Activated T-helper 1 cell treated with anti-CD3 and anti-CD28 coated beads, Interleukin-2, amount 50 U/mL, for 16 hours (primary cell): ENCODE measurements at places on chromosomes 2 and 18.

DNA sequence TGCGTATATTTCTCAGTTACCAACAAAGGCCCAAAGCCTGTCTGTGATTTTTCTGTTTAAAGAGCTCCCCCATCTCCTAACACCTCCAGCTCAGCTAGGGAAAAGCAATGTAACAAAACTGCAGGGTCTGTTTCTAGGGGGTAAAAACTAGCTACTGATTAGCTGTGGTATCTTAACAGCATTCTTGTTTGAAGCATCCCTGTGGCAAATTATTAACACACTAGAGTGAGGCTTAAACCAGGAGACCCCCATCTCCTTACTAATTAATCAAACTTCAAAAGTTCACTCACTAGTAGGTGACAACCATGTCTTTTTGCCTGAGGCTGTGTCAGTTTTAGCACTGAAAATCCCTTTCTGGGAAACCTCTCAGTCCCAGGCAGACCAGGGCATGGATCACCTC is 186.2 kb upstream of the PARD3B start:
- no peak for DNase-seq

GRCh38 chr18:49026501-49027373 is 76.0 kb upstream of the SMAD7 start:
- no peak for DNase-seq

DNA sequence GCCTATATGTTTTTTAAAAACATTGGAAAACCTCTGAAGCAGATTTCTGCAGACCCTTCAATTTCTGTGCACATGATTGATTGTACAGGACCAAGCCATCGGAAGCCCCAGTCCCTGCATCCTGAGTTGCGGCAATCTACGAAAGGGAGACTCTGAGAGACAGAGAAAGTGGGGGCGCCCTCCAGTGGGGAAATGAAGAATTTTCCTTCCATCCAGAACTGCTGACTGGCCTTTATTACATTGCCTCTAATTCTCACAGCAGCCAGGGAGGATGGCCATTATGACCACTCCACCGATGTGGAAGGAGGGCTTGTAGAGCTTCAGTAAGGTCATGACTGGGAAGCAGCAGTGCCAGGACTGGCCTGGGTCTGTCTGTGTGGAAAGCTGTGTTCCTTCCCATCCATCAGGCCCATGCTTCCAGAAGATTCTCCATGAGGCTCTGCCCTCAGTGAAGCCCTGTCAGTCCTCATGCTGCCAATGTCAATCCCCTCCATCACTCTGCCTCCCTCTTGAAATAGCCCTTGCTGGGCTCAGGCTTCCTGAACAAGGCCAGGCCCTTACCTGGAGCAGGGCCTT is 20.0 kb upstream of the RESP18 start:
- DNase-seq, result peak; percentile 45

GRCh38 chr2:101758001-101758400 is 60.5 kb downstream of the MAP4K4 start:
- DNase-seq, result no peak

- DNase-seq, result no peak
Measured at GRCh38 chr2:220748875-220749479, 823.1 kb downstream of the EPHA4 start.

GRCh38 chr2:220504938-220505503 is 877.6 kb downstream of the SLC4A3 start:
- DNase-seq, result no peak

- DNase-seq, result no peak
Measured at GRCh38 chr2:33034784-33035183, 88.0 kb downstream of the LTBP1 start.

DNA sequence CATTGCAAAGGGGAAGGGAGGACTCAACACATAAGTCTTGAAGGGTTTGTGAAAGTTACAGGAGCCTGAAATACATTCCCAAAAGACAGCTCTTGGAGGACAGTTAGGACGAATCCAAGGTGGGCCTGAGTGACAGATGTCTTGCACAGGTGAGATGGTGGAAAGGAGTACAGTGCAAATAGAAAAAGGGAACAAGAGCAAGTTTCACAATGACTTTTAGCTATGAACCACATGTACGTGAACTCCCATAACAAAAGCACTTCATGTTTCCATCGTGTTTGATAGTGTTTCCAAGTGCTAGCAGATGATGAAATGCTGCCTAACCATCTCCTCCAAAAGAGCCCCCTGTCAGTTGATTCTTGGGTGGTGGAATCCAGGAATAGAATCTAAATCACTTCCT is 1.8 kb downstream of the IL18RAP start:
- DNase-seq, result no peak

DNA sequence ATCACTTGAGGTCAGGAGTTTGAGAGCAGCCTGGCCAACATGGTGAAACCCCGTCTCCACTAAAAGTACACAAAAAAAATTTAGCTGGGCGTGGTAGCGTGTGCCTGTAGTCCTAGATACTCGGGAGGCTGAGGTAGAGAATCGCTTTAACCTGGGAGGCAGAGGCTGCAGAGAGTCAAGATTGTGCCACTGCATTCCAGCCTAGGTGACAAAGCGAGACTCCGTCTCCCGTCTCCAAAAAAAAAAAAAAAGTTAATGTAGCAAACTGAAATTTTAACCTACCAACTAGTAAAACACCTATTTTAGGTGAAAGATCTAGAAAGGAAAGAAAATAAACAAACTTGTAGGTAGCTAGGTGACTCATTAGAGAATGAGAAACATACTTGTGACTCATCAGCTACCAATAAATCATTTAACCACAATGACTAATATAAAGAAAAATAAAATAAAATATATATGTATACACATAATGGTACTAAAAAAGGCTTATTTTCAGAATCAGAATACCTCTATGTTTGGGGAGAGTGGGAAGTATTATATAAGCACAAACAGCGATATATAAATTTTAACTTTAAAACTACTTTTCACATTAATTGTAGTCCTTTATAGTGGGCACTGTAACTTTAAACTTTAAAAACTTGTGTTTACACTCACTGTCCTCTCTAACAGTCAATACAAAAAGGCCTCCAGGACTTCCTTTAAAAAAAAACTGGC is 36.6 kb downstream of the DARS1 start:
- no peak for DNase-seq

DNA sequence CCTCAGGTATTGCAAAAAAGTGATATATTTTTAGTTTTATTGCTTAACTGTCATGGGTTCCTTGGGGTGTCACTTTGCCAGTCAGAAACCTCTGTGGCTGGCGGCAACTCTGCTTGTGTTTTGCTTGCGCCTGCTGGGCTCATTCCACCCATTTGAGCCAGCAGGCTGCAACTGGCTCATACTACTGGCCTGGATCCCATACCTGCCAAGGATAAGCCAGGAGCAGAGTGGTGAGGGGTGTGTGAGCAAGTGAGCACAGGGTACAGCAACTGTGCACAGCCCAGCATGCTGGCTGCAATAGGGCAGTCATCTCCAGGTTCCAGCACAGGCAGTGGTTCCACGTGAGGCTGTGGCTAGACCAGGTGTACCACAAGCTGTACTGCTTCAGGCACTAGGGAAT is 687.5 kb downstream of the NYAP2 start:
- DNase-seq, result no peak

GRCh38 chr2:70121627-70122372 is 34.5 kb downstream of the PCBP1 start:
- no peak for DNase-seq

- no peak for DNase-seq
Measured at GRCh38 chr2:47676261-47676926, 106.6 kb upstream of the MSH6 start.

DNA sequence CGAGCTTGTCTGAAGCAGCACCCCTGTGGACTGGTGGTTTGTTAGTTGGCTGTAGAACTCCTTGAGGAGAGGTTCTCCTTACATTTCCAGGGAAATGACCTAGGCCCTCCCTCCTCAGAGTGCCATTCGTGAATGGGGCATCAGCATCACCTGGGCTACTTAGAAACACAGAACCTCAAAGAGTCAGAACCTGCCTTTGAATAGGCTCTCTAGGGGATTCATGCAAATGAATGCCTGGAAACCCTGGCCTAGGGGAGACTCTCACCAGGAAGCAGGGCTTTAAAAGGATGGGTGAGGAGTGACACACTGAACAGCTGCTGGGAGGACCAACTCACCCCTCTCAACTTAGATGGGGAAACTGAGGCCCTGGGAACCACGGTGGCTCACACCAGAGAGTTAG is 2.1 kb upstream of the MOCOS start:
- DNase-seq, result no peak

DNA sequence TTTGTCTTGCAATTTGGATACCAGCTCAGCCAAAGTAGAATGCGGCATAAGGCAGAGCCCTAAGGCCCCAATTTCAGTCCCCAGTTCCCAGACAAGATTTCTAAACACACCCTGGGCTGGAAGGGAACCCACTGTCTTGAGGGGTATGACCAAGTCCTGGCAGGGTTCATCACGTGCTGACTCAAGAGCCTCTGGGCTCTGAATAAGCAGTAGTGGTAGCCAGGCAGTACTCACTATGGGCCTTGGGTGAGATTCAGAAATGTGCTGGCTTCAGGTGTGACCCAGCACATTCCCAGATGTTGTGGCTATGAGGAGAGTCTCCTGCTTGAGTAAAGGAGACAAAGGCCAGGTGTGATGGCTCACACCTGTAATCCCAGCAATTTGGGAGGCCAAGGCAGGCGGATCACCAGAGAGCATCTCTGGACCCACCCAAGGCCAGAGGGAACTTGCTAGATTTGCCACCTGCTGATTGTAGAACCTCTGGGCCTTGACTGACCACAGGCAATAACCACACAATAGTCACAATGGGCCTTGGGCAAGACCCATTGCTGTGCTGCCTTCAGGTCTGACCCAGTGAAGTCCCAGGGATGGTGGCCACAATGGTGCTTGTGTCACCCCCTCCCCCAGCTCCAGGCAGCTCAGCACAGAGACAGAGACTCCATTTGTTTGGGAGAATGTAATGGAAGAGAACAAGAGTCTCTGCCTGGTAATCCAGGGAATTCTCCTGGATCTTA is 74.9 kb downstream of the ATL2 start:
- DNase-seq, result no peak

DNA sequence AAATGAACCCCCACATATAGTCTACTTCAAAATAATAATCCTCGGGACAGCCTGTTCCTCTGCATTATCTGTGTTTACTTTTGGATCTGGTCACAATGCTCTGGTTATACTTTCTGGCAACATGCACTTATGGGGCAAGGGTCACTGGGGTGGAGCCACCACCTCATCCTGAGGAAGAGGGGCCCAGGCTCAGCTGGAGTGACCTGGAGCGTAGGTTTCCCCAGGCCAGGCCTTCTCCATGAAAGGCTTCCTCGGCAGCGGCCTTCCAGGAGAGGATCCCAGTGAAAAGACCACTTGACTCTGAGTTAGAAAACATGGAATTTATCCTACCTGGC is 237.4 kb downstream of the SETBP1 start:
- no peak for DNase-seq

GRCh38 chr2:164213916-164214315 is 407.4 kb downstream of the GRB14 start:
- DNase-seq, result no peak

DNA sequence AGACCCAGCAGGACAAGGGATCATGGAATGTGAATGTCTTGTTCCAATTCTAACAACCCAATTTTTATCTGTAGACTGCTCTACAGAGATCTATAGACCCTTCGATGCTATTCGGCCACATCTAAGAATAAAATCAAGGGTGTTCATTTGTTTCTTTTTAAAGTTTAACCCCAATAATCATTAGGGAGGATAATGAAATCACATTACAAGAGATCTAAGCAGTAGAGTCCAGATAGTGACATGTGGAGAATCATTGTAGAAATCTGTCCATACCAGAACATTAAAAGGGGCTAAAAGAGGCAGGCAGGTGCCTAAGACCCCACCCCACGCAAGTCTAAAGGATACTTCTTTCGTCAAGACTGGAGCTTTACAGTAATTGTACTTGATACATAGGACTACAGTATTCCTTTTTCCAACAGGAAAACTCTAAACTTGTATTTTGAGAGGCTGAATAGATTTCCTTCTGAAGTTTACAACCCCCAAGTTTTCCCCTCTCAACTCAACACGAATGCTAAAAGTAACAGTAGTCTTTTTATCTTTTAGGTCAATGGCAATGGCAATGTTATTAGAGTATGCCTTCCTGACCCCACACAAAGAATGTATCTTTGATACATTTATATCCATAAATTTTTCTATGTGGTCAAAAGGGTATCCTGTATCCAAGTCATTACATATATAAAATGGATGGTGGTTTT is 183.7 kb downstream of the TCF4 start:
- DNase-seq, result no peak

DNA sequence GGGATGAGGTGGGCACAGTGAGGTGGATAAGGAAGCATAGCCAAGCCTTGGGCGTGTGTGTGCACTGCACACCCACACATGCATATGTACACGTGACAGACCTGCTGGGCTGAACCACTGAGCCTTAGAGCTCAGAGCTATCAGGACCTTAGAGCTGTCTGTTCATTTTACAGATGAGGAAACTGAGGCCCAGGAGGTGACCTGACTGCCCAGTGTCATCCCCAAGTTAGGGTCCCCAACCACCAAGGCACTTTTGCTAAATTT is 8.2 kb upstream of the SNED1 start:
- no peak for DNase-seq

DNA sequence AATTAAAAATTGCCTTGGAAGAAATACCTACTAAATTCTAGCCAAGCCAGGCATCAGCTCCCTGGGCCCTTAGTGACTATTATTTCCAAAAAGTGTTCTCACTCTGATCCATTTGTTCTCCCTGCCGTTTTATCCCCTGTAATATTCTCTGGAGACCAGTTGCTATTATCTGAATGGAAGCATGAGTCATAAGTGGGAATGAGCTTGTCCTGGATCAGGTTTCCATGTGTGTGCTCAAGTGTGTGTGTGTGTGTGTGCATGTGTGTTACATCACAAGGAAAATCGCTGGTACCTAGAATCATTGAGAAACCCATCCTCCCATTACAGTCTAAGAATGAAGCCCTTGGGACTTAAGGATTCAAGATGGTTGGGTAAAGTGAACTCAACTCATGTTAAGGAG is 130.3 kb upstream of the CXCR4 start:
- DNase-seq, result no peak

DNA sequence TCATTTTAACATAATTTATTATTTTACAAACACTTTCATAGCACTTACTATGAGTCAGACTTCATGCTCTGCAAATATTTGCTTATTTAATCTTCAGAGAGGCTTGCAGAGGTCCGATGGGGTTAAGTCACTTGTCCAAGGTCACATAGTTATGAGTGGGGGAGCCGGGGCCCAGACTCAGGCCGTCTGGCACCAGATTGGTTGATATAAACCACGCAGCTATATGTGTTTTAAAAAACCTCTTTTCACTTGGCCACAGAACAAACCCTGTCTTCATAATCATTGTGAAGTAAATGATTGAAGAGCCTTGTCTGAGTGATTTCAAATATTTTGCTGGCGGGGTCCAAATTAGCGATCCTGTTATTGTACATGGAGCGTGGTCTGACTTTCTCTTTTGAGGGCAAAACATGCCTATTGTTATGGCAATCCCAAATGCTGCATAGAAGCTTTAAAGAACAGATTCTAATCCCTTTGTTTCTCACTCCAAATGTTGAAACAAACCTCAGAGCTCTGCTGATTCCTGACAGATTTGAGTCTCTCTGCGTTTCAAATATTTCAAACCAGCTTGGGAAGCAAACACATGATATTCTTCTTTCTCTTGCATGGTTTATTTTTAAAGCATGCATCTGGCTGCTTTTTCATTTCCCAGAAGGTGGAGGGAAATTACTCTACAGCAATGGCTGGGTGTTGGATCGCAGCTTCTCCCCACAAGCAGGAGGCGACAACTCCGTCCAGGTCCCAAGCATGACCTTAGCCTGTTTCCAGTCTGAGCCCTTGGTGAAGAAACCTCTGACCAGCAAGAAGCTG is 142.4 kb downstream of the DDX1 start:
- no peak for DNase-seq

- DNase-seq, result no peak
Measured at GRCh38 chr18:74654638-74655037, 57.0 kb downstream of the ZNF407 start.
